ENCODE measurements at places on chromosomes 4 and X. TPM values are rescaled to one million over a fixed set of nuclear protein-coding genes. Genes with fewer than 3 reads are reported as not detected.

GRCh38 chr4:3851211-3851610, 85.0 kb downstream of the ADRA2C start:
- no peak for DNase-seq
- H3K27me3 ChIP-seq, result no peaks in the 10 kb centered on the region
- no peaks in the 10 kb centered on the region for H3K36me3 ChIP-seq

OCIAD1 gene
- total RNA-seq, result 101 TPM

DNA sequence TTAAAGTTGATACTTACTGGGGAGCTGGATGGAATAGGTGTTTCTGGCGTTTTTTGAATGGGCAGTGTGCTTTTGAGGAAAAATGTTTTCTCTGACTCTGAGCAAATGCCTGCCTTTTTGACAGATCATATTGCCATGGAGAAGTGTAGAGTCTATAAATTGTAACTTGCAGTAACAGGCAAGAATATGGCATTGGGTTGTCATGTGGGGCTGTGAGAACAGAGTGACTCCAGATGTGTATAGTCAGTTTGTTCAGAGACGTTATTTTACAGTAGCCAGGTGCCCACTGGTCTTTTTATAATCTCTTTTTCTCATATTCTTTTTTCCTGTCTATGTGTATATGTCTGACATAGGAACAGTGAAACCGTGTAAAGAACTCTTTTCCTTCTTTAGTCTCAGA, 40.8 kb downstream of the RAPGEF2 start:
- H3K4me1 ChIP-seq, result no peaks in the 10 kb centered on the region
- DNase-seq, result no peak
- H3K36me3 ChIP-seq, result no peaks in the 10 kb centered on the region
- no peak overlapping the region for H3K27ac ChIP-seq
- no peak overlapping the region for H3K4me3 ChIP-seq

FRMPD3 gene
- not detected for total RNA-seq

- DNase-seq, result no peak
Observed at GRCh38 chrX:5458300-5458842, 770.3 kb downstream of the NLGN4X start.

DNA sequence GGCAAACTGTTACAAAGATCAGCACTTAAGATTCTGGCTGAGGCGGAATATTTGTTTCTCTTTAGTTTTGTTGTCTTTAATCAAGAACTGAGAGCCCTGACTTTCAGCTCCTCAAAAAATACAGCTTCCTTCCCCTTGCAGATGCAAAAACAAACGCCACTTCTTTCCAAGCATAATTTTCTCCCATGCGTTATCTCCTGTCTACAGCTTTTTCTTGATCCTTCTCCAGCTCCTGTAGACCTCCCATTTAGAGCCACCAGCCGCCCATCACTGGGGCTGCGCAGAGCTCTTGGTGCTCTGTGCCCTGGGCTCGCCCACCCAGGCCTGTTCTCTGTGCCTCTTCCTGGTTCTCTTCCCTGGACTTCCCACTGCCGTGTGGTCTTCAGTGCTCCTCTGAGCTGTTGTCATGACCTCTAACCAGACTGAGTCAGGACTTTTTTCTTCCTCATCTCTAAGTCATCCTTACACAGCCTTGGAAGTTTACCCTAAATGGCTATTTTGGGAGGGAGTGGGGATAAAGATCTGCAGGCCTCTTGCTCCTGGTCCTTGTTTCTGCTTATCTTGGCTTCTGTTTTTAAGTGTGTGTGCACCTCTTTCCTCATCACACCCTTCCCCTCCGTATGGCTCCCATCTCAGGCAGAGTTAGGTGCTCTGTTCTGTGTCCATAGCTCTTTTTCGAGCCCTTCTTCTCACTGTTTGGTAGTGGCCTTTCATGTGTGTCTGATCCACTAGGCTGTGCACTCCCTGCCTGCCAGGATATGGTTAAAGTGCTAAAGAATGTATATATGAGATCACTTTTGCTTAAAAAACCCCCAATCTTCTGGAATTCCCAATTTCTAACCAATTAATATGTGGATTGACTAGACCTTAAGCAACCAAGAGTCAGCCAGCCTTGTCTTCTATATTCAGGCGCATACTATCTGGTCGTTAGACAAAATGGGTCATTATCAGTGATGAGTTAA, 122.5 kb downstream of the PTTG2 start:
- H3K4me1 ChIP-seq, result no peaks in the 10 kb centered on the region
- no peak overlapping the region for H3K4me3 ChIP-seq
- DNase-seq, result no peak
- no peaks in the 10 kb centered on the region for H3K27me3 ChIP-seq
- no peaks in the 10 kb centered on the region for H3K36me3 ChIP-seq

SYTL4 gene
- 3.2 TPM for total RNA-seq

- no peaks in the 10 kb centered on the region for H3K36me3 ChIP-seq
- H3K27ac ChIP-seq, result peak overlapping the region; percentile 78
- H3K27me3 ChIP-seq, result no peaks in the 10 kb centered on the region
- H3K4me3 ChIP-seq, result no peak overlapping the region
- H3K4me1 ChIP-seq, result peaks cover 80% of the 10 kb centered on the region
Observed at GRCh38 chr4:37989398-37990260, 29.4 kb downstream of the PTTG2 start.

HS3ST1 gene
- 8.4 TPM for total RNA-seq

DNA sequence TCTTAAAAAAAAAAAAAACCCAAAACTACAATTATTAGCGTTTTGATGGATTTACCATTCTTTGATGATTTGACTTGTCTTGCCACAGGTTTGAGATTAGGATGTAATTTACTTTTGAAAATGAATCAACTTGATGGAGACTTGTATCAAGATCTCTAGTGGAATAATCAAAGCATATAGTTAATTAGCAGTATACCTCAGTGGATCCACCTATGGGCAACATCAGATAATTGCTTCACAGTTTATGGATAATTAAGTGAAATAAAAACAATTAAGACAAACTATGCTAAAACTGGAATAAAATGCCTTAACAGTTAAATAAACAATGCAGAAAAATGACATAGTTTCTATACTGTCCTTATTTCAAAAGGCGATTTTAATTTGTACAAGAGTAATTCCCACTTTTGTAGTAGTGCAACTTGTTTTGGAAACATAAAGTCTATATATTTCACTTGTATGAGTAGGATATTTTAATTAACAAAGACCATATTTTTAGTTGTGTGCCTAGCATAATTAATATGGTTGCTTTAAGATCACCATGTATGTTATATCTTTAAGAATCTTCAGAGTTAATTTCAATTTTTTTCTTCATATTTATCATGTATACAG, 4.2 kb downstream of the CPEB2 start:
- H3K4me1 ChIP-seq, result no peaks in the 10 kb centered on the region
- no peaks in the 10 kb centered on the region for H3K36me3 ChIP-seq
- H3K27ac ChIP-seq, result peak overlapping the region; percentile 100
- DNase-seq, result no peak

- H3K27me3 ChIP-seq, result no peaks in the 10 kb centered on the region
- H3K36me3 ChIP-seq, result no peaks in the 10 kb centered on the region
- H3K4me1 ChIP-seq, result no peaks in the 10 kb centered on the region
- no peak overlapping the region for H3K27ac ChIP-seq
- no peak overlapping the region for H3K4me3 ChIP-seq
- no peak for DNase-seq
Observed at GRCh38 chr4:169267070-169267469, 3.7 kb downstream of the SH3RF1 start.

DNA sequence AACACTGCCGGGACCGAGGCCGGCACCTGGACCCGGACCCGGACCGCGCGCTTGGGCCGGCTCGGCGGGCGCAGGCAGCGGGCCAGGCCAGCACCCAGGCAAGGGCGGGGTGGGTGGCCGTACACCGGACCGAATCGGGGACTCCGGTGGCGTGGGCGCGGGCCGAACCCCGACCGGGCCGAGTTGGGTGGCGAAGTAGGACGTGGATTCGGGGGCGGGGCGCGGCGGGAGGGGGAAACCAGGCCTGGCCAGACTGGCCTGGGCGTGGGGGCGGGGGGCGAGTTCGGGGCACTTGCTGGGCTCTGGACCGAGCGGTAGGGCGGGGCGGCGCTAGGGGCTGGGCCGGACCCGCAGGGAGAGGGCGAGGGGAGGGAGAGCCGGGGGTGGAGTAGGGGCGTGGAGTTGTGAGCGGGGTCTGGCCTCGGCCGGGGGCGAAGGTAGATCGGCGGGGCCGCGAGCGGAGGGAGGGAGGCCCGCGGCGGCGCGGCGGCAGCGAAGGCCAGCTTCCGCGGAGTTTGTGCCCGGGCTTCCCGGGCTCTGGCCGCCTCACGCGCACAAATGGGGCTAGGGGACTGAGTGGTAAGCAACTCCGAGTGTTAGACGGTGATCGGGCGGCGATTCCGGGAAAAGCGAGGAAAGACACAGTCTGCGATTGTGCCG, 1.8 kb upstream of the BCORL1 start:
- peak overlapping the region; percentile 59 for H3K4me3 ChIP-seq
- no peaks in the 10 kb centered on the region for H3K36me3 ChIP-seq
- DNase-seq, result no peak
- no peaks in the 10 kb centered on the region for H3K4me1 ChIP-seq
- H3K27ac ChIP-seq, result peak overlapping the region; percentile 86

- H3K4me1 ChIP-seq, result no peaks in the 10 kb centered on the region
- no peaks in the 10 kb centered on the region for H3K36me3 ChIP-seq
- no peak overlapping the region for H3K4me3 ChIP-seq
Observed at GRCh38 chrX:1274786-1275185, 6.2 kb downstream of the CSF2RA start.

DNA sequence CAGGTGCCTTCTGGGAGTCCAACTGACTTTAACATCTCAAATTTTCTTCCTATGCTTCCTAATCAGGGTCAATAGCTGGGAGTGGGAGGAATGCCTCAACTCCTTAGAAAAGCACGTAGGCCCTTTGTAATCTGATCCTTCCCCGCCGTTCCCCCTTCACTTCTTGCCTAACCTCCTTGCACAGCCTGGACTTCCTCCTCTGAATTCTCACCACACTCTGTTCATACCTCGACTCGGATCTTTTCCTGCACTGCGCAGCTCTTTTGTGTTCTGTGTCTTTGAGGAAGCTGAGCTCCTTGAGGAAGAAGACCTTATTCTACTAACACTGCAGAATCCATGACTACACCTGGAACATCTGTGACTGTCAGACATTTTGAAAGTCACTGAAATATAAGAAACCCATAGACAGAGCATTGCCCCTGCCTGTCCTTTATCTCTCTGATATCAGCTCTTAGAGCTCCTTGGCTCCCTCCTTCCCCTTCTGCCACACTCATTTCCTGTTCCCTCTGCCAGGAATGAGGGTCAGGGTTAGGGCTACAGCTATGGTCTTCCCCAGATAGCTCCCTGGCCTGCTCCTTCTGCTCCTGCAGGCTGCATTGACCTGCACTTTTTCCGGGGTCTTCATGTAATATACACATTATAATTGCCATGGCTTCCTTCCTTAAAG, 140.2 kb upstream of the LDB2 start:
- H3K36me3 ChIP-seq, result no peaks in the 10 kb centered on the region
- no peak for DNase-seq
- H3K27ac ChIP-seq, result no peak overlapping the region
- no peaks in the 10 kb centered on the region for H3K4me1 ChIP-seq
- no peak overlapping the region for H3K4me3 ChIP-seq

CYSLTR1 gene
- total RNA-seq, result 1.1 TPM

DNA sequence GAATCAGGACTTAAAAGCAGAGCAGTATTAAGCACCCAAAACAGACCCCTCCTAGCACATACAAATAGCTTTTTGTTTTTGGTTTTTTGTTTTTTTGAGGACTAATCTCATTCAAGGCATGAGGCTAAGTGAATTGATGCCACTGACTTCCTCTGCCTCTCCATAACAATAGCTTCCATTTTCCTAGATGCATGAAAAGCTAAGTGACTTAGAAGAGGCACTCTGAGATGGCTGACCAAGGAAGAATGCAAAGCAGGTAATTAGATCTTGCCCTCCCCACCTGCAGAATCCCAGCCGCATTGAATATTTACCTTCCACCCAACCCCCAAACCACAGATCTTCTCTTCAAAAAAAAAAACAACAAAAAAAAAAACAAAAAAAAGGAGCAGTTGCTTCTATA, 7.4 kb upstream of the KDR start:
- no peak overlapping the region for H3K4me3 ChIP-seq
- H3K27me3 ChIP-seq, result no peaks in the 10 kb centered on the region
- no peaks in the 10 kb centered on the region for H3K36me3 ChIP-seq
- H3K27ac ChIP-seq, result no peak overlapping the region

GYPE gene
- total RNA-seq, result 0.44 TPM

SLC6A14 gene
- not detected for total RNA-seq

DNA sequence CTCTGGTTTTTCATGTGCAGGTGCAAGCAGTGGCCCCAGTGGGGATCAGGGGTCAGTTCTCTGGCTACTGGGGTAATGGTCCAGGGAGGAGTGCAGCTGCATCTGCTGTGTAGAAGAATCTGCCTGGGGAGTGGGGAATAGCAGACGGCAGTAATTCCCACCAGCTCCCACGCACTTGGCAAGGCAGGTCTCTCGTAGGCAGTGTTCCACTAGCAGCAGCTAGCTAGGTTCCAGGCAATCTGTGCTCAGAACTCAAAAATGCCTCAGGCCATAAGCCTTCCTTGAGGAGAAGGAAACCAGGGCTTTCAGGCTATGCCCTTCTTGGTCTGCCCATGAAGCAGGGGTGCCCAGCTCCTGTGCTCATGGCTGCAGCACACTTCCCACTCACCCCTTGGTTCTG, 38.8 kb downstream of the DCLK2 start:
- H3K36me3 ChIP-seq, result no peaks in the 10 kb centered on the region
- peaks cover 13% of the 10 kb centered on the region for H3K4me1 ChIP-seq
- no peak overlapping the region for H3K4me3 ChIP-seq
- H3K27ac ChIP-seq, result peak overlapping the region; percentile 23

- H3K4me3 ChIP-seq, result no peak overlapping the region
- H3K27ac ChIP-seq, result no peak overlapping the region
Observed at GRCh38 chrX:110992611-110993010, 103.4 kb upstream of the PAK3 start.

GRCh38 chr4:155604718-155605626, 61.7 kb upstream of the GUCY1A1 start:
- DNase-seq, result peak; percentile 78
- H3K27me3 ChIP-seq, result no peaks in the 10 kb centered on the region
- H3K36me3 ChIP-seq, result no peaks in the 10 kb centered on the region
- H3K4me3 ChIP-seq, result no peak overlapping the region
- H3K27ac ChIP-seq, result no peak overlapping the region

- no peak for DNase-seq
- H3K4me3 ChIP-seq, result no peak overlapping the region
- no peaks in the 10 kb centered on the region for H3K27me3 ChIP-seq
- H3K27ac ChIP-seq, result no peak overlapping the region
- H3K4me1 ChIP-seq, result peaks cover 20% of the 10 kb centered on the region
Observed at GRCh38 chr4:169045862-169046584, 36.0 kb upstream of the CBR4 start.

GRCh38 chr4:15428611-15429010, 778 bp downstream of the C1QTNF7 start:
- DNase-seq, result no peak
- H3K36me3 ChIP-seq, result no peaks in the 10 kb centered on the region
- H3K27me3 ChIP-seq, result no peaks in the 10 kb centered on the region
- no peak overlapping the region for H3K4me3 ChIP-seq
- peak overlapping the region; percentile 59 for H3K27ac ChIP-seq
- no peaks in the 10 kb centered on the region for H3K4me1 ChIP-seq

DNA sequence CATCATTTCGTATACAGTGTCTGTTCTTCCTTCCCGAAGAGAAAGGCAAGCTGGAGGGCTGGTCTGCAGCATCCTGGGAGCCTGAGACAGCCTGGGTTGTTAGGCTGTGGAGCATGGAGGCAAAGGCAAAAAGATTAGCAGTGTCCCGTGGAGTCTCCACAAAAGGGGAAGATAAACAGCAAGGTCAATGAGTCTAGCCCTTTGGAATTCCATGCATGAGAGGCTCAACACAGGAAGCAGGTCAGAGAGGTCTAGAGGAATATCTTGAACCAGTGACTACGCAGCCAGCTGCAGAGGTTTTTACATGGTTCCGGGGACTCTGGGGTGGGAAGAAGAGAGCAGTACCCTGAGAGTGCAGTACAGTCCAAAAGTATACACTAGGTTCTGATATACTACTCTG, 12.2 kb upstream of the MCF2 start:
- no peaks in the 10 kb centered on the region for H3K27me3 ChIP-seq
- no peak for DNase-seq
- H3K4me1 ChIP-seq, result no peaks in the 10 kb centered on the region

Data from right atrium auricular region (tissue), 2 donors.